Activated naive CD4-positive, alpha-beta T cell treated with anti-CD3 and anti-CD28 coated beads, Interleukin-2, amount 10 ng/mL, durations not matched to agents 7 days and 5 days (primary cell): ENCODE measurements at places on chromosomes 11 and 22.

GRCh38 chr11:77130763-77131513 is 2.9 kb downstream of the MYO7A start:
- H3K4me3 ChIP-seq: no peak overlapping the region
- no peak overlapping the region for H3K27ac ChIP-seq
- peaks cover 9% of the 10 kb centered on the region for H3K4me1 ChIP-seq
- no peaks in the 10 kb centered on the region for H3K36me3 ChIP-seq
- no peak for DNase-seq

- H3K4me1 ChIP-seq: no peaks in the 10 kb centered on the region
- H3K36me3 ChIP-seq: no peaks in the 10 kb centered on the region
- H3K4me3 ChIP-seq: no peak overlapping the region
- H3K27ac ChIP-seq: no peak overlapping the region
- no peak for DNase-seq
- H3K27me3 ChIP-seq: no peaks in the 10 kb centered on the region
Observed at GRCh38 chr22:33883961-33884808, 36.1 kb downstream of the LARGE1 start.

- no peak overlapping the region for H3K27ac ChIP-seq
- peaks cover 40% of the 10 kb centered on the region for H3K27me3 ChIP-seq
- H3K36me3 ChIP-seq: no peaks in the 10 kb centered on the region
Observed at GRCh38 chr11:45607995-45608394, 57.4 kb downstream of the CHST1 start.

- H3K4me1 ChIP-seq: peaks cover 43% of the 10 kb centered on the region
- H3K27me3 ChIP-seq: no peaks in the 10 kb centered on the region
- no peak overlapping the region for H3K27ac ChIP-seq
- DNase-seq: no peak
- no peak overlapping the region for H3K4me3 ChIP-seq
- H3K36me3 ChIP-seq: peaks cover 32% of the 10 kb centered on the region
Observed at GRCh38 chr22:40224702-40225101, 47.0 kb downstream of the TNRC6B start.

- H3K4me1 ChIP-seq: no peaks in the 10 kb centered on the region
- H3K36me3 ChIP-seq: no peaks in the 10 kb centered on the region
- no peaks in the 10 kb centered on the region for H3K27me3 ChIP-seq
Observed at GRCh38 chr11:27402450-27402849, 39.4 kb upstream of the CCDC34 start.

- H3K27me3 ChIP-seq: peaks cover 19% of the 10 kb centered on the region
- H3K4me1 ChIP-seq: peaks cover 11% of the 10 kb centered on the region
- no peak overlapping the region for H3K4me3 ChIP-seq
- H3K27ac ChIP-seq: no peak overlapping the region
Observed at GRCh38 chr22:43293655-43294392, 49.3 kb downstream of the SCUBE1 start.

- peaks cover 9% of the 10 kb centered on the region for H3K27me3 ChIP-seq
- no peak overlapping the region for H3K4me3 ChIP-seq
- no peaks in the 10 kb centered on the region for H3K36me3 ChIP-seq
- no peak for DNase-seq
- no peak overlapping the region for H3K27ac ChIP-seq
Observed at GRCh38 chr11:113234888-113235287, 79.5 kb upstream of the TTC12 start.

- no peak for DNase-seq
- no peak overlapping the region for H3K4me3 ChIP-seq
- H3K27ac ChIP-seq: no peak overlapping the region
- H3K36me3 ChIP-seq: no peaks in the 10 kb centered on the region
- H3K4me1 ChIP-seq: no peaks in the 10 kb centered on the region
Observed at GRCh38 chr22:19187716-19188563, 9.4 kb upstream of the SLC25A1 start.

- no peaks in the 10 kb centered on the region for H3K4me1 ChIP-seq
- no peaks in the 10 kb centered on the region for H3K36me3 ChIP-seq
- peaks cover 12% of the 10 kb centered on the region for H3K27me3 ChIP-seq
- no peak overlapping the region for H3K4me3 ChIP-seq
Observed at GRCh38 chr11:15159085-15159484, 44.4 kb downstream of the INSC start.
